ENCODE measurements at places on chromosomes 1 and 21.

GRCh38 chr1:247331172-247331524 is 519 bp downstream of the ZNF496 start:
- DNase-seq: peak; percentile 30

DNA sequence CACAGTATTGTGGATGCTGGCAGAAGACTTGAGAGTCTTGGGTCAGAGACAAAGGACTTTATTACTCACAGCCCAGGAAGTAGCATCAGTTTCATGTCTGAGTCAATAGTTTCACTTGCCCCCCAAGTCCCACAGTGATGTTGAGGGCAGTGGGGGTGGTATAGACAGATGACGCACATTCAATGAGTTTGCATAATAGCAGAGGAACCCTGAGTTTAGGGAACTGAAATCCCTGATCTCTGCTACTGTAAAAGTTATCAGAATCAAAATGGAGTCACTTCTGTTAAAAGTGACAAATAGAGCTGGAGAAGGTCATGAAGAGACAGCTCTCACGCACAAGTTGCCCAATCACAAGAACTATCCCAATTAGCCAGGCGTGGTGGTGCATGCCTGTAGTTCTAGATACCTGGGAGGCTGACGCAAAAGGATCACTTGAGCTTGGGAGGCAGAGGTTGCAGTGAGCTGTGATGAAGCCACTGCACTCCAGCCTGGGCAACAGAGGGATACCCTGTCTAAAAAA is 11.5 kb upstream of the HCRTR1 start:
- no peak for DNase-seq

DNA sequence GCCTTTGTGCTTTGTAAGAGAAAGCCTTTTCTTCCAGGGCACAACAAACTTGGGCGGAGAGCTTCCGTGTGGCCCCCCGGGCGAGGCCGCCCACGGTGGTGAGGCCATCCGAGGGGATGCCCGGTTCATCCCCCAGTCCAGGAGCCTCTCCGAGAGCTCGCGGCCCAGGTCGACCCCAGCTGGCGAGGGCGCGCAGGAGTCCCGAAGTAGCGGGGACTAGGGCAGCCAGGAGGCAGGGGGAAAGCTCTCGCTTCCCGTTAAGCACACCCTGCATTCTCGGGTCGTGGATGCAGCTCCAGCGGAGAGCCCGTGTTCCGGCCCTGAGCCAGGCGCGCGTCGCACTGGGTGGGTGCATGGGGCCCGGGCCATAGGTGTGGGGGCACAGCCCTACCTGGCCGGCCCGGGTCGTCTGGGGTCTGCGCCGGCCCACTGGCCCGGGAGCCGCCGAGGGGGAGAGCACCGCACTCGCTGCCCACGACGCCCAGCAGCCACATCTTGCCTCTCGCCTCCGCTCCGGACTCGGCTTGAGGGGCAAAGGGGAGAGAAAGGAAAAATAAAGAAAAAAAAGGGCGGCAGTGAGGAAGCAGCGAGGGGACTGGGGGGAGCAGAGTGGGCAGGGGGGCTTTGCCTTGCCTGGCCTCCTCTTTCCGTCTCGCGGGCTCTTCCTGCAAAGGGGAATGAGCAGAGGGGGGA is 1.8 kb downstream of the RNF220 start:
- DNase-seq: no peak

GRCh38 chr1:119531606-119532323 is 24.8 kb downstream of the HSD3B1 start:
- no peak for DNase-seq

- no peak for DNase-seq
Observed at GRCh38 chr1:180000575-180000974, 46.0 kb downstream of the CEP350 start.
